HuH-7 (cell line): ENCODE measurements at places on chromosomes 4 and X.
A peak's percentile ranks its signal among the peaks of the same experiment; 100 is the strongest.

GRCh38 chr4:87698394-87698793, 48.3 kb downstream of the DMP1 start:
- DNase-seq = no peak

- no peak for DNase-seq
Measured at GRCh38 chr4:81030061-81030980, at the start of gene BMP3. TSS of gene BMP3 (plus strand) at chr4:81030708. CDS start at chr4:81031285, 577 bp downstream.

DNA sequence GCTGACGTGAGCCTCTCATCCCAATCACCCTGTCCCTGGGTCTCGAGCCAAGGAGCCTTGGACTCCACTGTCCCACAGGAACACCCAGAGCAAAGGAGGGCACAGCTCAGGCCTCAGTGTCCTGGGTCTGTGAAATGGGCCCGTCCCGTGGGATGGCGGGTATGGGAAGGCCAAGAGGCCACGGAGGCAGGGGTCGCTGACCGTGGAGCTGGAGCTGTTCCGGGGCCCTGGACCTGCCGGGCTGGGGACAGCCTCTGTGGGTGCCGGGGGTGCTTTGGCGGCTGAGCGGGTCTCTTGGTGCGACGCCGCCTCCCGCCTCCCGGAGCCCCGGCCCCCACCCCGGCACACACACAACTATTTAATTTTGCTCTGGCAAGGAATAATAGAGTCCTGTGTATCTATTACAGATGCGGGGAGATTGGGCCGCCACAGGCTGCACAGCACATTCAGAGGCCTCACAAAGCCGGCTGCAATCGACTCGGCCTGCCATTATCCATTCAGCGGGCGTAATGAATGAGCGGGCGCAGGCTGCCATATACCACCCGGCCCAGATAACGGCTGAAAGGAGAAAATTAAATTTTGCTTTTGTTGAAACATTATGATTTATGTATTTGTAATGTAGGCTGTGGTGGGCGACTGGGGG, 83.9 kb upstream of the NKX1-1 start:
- no peak for DNase-seq

- DNase-seq = no peak
Measured at GRCh38 chr4:117417856-117418255, 332.5 kb upstream of the TRAM1L1 start.

DNA sequence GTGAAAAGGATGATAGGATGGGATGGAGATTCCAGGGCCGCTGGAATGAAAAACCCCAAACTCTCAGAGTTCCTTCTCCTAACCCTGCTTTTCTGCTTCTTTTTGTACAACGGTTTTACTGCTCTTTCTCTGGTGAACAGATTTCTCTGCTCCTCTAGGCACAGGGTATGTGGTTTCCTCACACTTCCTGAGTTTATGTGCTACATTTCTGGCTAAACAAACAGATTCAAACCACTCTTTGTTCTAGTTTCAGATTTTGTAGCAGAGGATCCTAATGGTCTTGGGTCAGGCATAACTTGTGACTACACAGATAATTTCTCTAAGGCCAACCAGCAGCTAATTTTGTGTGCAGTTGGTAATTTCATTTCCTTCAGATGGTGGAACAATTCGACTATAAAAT, 52.6 kb downstream of the OSTC start:
- no peak for DNase-seq

DNA sequence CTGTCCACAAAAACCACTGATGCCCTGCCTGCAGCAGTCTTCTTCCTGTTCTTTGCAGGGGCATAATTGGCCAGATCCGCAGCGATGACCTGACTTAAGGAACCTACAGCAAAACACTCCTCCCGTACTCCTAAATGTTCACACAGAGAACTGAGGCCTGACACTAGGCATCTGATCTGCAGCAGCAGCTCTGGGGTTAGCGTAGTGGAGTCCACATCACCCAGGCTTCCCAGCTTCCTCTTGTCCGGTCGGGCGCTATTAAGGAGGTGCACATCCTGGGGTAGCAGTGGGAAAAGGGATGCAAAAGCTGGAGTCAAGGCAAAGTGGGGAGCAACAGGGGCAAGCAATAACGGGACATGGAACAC, 758 bp downstream of the SCFD2 start:
- DNase-seq = peak; percentile 61

DNA sequence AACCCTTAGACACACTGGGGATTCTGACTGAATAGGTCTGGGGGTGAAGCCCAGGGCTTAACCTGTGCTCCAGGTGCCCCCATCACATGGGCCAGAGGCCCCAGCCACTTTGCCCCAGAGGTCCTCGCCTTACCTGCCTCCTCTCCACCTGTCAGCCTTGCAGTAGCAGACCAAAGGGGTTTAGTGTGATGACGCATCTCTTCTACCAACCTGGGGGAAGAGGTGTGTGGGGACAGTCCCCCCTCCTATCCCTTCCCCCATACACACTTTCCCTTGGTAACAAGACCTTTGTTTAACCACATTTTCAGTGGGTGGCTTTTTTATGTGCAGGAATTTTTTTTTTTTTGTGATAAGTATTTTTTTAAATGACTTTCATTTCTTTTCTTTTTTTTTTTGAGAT, 6.3 kb downstream of the CLCN4 start:
- no peak for DNase-seq

DNA sequence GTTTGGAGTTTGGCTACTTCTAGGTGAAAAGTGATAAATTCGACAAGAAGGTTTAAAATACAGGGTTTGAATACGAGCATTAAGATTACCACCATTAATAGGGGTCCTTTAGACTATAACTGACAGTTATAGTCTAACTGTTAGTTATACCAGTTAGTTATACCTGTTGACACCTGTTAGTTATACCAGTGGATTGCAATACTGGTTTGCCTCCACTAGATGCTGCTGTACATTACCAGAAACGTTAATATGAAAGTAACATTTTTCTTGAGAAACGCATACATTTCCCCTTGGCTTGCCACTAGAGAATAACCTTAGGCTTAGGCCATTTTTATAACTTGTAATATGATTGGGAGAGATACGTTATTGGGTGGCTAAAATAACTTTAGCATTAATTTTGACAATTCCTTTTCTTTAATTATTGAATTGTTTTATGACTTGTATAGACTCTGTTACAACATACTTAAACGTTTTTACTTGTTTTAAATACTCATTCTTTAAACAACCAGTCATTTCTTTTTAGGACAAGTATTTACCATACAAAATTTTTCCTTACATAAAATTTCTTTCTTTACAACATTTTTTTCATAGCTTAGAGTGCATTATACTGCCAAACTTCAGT, 911.2 kb downstream of the FSTL5 start:
- DNase-seq = peak; percentile 5

GRCh38 chrX:64843224-64843623, 133.0 kb downstream of the ZC4H2 start:
- no peak for DNase-seq

- DNase-seq = no peak
Measured at GRCh38 chrX:69543572-69543971, 39.4 kb downstream of the NALF2 start.

GRCh38 chr4:38086151-38086848, 126.1 kb downstream of the PTTG2 start:
- no peak for DNase-seq

DNA sequence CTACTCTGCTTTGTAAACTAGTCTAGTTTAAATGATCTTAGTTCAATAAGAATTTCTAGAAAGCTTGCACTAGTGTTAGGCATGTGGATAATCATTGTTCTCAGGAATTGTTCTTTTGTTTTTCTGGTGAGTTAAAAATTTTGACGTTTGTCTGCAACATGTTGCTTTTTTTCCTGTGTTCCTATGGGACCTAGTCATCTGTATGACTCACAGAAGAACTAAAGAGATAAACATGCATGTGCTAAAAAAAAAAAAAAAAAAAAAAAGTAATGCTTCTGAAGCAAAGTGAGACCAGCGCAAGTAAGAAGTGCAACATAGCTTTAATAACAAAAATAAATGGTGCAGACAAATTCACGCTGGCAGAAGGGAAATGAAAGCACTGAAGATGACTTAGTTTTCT, 471.2 kb downstream of the IQCM start:
- DNase-seq = no peak

DNA sequence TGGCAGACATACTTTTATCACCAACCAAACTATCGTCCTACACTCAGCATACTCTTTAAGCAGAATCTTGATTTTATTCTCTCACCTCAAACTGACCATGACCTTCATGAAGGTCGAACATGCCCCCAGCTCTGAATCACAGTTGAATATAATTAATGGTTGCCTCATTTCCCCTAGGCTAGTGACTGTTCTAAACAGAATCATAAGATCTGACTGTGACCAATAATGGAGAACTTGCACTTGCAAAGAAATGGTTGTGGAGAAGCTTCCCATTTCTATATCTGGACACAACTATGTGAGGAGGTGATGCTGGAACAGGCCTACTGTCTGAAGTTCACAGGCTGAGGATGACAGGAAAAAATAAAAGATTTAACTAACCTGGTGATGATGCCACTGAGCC, 85.1 kb downstream of the PDGFC start:
- DNase-seq = no peak

DNA sequence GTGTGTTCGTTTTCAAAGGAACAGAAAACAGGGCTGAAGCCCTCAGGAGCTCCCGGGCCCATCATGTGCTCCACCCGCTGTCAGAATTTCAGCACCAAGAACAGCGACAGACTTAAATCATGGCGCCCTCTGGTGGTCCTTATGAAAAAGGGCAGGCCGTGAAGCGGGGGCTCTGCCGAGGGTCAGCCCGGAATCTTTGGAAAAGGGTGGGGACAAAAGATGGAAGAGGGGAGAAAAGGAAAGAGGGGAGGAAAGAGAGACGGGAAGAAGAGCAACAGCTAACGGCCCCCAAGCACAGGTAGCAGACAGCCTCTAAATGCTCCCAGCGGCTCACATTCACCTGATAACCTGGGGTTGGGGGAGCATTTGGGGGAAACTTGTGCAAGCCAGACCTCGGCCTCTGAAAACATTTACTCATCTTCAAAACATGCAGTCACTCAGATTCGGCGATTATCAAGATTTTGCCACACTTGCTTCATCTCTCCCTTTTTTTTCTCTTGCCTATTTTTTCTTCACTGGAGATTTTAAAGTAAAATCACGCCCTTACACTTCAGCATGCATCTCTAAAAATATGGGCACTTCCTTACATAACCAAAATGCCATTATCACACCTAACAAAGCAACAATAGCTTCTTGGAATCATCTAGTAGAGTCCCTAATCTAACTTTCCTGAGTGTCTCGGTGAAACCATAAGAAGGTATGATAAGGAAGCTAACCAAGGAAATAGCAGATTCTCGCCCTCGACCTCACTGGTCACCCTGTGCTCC, 28.1 kb upstream of the MAN2B2 start:
- peak; percentile 69 for DNase-seq

DNA sequence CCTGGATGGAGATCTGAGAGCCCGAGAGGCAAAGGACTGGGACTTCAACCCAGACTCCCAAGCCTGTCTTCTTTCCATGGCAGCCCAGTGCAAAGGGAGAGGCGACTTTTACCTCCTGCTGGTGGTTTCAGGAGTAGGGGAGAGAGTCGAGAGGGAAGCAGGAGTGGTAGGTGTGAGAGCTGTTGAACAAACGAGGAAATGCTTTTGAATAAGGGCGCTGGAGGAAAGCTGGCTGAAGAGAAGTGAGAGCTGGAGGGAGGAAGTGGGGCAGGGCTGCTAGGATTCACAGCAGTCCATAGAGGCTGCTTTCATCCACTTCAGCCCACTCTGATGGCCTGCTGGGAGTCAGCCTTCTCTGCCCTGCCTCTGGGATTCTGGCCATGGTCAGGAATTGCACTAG, 81.8 kb upstream of the EFNB1 start:
- no peak for DNase-seq

DNA sequence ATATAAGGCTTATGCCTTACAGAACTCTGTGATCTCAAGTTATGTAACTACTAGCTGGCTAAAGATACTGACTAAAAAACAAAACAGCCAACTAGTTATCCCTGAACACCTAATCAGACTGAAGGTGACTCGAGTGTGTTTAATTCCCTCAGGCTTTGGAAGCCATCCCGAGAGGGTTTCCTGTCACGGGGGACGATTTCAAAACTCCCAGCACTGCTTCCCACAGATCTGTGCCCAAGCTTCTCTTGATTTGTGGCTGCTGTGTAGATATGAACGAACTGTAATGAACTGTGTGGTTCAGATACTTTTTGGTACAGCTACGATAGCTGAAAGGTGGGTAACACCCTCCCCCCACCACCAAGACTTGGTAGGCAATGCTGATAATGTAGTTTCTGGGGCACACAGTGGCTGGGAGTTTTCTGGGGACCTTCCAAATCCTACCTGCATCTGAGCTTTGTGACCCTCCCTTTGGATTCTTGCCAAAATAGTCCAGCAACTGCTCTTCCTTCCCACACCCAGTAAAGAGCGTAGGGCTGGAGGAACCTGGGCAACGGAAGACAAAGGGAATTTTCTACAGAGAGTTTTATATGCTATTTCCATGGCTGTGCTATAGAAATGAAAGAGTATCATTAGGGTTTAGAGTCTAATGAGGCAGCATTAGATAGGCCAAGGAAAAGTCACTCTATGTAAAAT, 148.8 kb downstream of the MGST2 start:
- no peak for DNase-seq

DNA sequence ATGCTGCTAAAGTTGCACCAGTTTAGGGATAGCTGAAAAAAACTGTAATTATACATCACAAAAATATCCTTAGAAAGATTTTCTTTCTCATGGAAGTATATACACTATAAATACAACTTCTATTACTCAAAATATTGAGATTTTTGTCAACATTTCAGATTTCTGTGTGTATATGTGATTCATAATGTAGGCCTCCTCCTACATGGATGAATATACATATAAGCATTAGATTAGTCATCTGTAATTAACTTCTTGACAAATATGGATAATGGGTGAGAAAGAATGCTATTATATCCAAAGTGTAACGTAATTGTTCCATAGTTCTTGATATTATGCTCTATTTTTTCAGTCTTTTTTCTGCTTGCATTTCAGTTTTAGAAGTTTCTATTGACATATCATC, 124.9 kb downstream of the CBLL2 start:
- DNase-seq = no peak

DNA sequence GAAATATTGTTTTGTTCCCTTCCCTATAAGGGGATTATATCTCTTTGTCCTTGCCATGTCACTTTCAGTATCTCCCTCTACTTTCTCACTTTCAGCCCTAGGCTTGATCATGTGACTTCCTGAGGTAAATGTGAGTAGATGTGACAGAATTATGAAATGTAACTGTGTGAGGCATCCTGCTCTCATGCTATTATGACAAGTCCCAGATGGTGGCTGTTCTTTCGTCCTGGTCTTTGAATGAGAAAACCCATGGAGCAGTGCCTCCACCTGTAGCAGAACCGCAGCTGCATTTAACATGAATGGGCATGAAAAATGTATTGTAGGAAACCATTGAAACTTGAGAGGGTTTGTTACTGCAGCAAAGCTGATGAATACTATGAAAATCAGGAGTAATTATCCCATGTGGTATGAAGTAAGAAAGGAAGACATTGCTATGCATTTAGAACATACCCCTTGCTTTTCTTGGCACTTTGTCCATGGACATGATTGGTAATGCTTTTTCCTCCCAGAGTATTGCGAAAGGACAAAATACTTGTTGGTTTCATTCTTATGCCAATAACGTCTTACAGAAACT, 202.2 kb upstream of the GPRIN3 start:
- DNase-seq = no peak

GRCh38 chr4:119933606-119934005, 133.0 kb downstream of the MAD2L1 start:
- DNase-seq = no peak
